ENCODE measurements at places on chromosomes 13 and 19.

GRCh38 chr19:18839465-18840287, 7.9 kb downstream of the UPF1 start:
- DNase-seq: no peak

- peak; percentile 44 for DNase-seq
These were observed 834 bp downstream of the FBXO27 start for GRCh38 chr19:39031368-39032062.

GRCh38 chr13:32080328-32080744, 48.8 kb downstream of the FRY start:
- no peak for DNase-seq

GRCh38 chr13:68047889-68048288, 817.8 kb upstream of the PCDH9 start:
- DNase-seq: no peak

DNA sequence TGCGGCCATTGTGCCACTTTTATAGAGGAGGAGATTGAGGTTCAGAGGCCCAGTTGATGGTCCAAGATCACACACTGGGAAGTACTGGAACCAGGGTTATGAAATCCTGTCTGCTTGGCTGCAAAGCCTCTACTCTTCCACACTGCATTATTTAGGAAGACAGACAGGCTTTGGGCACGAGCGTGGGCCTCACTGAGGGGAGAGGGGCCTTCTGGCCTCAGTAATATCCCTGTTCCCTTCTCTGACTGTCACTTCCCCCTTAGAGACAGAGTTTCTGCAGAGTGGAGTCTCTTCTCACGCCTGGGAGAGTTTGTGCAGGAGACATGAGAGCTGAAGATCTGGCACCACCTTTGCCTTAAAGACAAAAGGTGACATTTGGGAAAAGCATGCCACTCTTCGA, 49.0 kb upstream of the PNMA8B start:
- no peak for DNase-seq

GRCh38 chr13:51802631-51803418, 1.1 kb downstream of the DHRS12 start:
- no peak for DNase-seq

DNA sequence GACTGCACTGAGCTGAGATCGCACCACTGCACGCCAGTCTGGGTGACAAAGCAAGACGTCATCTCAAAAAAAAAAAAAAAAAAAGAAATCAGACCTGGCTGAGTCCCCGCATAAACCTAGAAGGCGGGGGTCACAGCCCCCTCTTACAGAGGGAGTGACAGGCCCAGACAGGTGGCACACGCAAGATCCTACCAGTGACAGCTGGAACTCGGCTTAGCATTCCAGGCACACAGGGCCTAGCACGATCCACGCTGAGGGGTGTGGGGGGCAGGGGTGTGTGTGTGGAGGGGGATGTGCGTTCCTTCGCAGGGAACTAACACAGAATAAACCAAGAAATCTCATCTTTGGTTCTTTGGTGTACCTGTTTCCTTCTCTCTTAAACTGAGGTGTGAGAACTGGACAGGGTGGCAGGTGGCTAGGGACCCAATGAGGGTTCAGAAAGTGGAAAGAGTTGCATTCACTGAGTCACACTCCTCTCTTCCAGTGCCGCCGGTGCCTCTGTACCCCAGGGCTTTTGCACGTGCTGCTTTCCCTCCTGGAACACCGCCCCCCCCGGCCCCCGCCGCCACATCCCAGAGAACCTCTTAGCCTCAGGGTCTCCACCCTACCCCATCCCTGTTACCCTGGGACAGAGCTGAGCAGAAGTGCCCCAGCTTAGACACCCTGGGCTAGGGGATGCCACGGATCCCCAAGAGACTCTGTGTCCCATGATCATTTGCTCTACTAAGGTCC, 5.0 kb downstream of the SGTA start:
- DNase-seq: no peak

DNA sequence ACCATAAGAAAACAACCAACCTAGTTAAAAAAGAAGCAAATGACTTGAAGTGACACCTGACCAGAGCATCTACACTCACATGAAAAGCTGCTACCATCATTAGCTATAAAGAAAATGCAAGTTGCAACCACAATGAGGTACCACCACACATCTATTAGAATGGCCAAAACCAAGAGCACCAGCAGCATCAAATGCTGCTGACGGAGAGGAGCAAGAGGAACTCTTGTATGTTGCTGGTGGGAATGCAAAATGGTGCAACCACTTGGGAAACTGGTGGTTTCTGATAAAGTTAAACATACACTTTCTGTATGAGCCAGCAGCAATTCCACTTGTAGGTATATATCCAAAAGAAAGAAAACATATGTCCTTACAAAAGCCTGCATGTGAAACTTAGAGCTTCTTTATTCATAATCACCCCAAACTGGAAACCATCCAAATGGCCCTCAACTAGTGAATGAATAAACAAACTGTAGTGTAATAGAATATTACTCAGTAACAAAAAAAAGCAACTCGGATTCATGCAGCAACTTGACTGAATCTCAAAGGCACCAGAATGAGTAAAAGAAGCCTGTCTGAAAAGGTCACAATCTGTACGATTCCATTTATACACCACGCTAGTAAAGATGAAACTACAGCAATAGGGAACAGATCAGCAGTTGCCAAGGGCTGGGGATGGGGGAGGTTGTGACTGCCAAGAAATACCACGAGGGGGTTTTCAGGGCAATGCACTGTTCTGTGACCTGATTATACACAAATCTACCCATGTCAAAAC, 60.9 kb upstream of the RANBP3 start:
- no peak for DNase-seq

GRCh38 chr19:7645656-7646425, 8.9 kb downstream of the STXBP2 start:
- no peak for DNase-seq

DNA sequence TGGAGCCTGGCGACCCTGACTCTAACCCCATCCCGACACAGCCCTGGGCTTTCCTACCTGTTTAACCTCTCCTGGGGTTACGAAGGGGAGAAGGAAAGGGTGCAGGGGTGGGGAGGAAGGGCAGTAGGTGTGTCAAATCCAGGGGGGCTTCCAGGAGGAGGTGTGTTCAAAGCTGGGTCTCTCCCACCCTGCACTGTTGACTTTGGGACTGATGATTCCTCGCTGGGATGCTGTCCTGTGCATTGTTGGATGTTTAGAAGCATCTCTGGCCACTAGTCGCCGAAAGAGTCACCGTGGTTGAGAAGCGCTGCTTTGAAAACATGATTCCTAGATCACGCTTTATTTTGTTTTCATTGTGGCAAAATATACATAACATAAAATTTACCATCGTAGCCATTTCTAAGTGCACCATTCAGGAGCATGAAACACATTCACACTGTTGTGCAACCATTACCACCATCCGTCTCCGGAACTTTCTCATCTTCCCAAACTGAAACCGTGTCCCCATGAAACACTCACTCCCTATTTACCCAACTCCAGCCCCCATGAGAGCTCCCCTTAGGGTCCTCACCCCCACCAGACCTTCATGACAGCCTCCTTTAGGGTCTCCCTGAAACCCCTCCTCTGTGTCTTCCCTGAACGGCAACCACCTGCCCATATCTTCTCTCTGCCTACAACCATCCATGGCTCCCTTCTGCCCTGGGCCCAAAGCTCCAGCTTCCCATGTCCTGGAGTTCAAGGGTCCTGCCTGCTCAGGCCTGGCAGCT, 4.4 kb upstream of the FCER2 start:
- DNase-seq: no peak

GRCh38 chr19:48248081-48248833, 7.5 kb downstream of the CARD8 start:
- no peak for DNase-seq

GRCh38 chr19:10565028-10565566, 713 bp downstream of the KRI1 start:
- DNase-seq: no peak

- DNase-seq: no peak
These were observed 804 bp downstream of the ZNF708 start for GRCh38 chr19:21328406-21328805.

GRCh38 chr19:40785526-40785925, 7.5 kb downstream of the RAB4B start:
- no peak for DNase-seq

All from activated CD4-positive, CD25-positive, alpha-beta regulatory T cell treated with anti-CD3 and anti-CD28 coated beads, Interleukin-2, amount 50 U/mL, for 16 hours (primary cell).